H9 (cell line): ENCODE measurements at places on chromosomes 12 and 14.
A peak's percentile ranks its signal among the peaks of the same experiment; 100 is the strongest.

DNA sequence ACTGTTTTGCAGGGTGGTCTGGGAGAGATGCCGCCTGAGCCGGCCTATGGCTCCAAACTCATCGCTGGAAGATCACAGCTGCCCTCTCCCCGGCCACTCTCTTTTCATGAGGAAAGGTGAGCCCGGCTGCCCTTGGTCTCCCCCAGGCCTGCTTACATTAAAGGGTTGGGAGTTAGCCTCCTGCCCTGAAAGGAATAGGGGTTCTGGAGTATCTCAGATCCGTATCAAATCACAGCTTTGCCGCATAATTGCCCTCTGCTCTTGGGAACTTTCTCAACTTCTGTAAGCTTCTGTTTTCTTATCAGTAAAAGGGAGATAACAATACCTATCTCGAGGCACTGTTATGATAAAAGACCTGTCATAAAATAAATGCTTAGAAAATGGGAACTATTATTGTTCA lies 17.6 kb downstream of the PHLDA1 start:
- DNase-seq: no peak

DNA sequence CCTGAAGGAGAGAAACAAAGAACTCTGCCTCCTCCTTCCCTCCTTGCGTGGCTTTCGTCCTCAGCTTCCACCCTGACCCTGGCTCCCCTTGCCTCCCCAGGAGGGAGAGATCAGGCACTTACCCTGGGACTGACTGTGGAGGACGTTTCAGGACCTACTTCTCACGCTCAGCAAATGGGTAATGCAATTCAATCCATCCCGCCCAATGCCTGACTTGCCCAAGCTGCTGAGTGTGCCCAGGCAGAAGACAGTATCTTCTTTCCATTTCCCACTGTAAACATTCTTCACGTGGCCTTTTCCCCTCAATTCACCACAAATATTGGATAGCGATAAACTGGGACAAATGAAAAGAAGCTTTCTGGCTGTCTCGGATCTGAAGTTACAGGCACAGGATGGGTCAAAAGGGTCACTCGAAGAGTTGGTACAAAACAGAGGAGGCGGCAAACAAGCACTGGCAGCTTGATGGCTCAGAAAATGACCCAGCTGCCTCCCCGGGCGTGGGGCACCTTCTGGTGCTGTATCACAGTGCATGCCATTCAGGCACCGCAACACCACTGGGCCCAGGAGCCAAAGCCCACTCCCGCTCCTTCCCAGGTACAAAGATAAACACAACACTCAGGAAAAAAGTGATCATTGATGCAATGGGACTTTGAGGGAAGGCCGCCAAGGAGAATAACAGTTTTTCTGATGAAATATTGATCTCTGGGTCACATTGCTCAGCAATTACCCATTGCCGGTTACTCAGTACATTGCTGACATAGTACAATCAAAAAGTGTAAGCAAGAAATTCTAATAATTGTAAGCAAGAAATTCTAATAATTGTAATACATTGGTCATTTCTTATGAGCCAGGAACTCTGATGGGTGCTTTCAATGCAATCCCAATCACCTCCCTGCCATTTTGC lies 65.8 kb downstream of the TRIM9 start:
- DNase-seq: no peak

- DNase-seq: peak; percentile 96
Observed at GRCh38 chr12:104986022-104986941, at the start of gene NOPCHAP1. Gene NOPCHAP1, plus strand, starts transcription at chr12:104986316. Its CDS starts 37 bp downstream, at chr12:104986353.

DNA sequence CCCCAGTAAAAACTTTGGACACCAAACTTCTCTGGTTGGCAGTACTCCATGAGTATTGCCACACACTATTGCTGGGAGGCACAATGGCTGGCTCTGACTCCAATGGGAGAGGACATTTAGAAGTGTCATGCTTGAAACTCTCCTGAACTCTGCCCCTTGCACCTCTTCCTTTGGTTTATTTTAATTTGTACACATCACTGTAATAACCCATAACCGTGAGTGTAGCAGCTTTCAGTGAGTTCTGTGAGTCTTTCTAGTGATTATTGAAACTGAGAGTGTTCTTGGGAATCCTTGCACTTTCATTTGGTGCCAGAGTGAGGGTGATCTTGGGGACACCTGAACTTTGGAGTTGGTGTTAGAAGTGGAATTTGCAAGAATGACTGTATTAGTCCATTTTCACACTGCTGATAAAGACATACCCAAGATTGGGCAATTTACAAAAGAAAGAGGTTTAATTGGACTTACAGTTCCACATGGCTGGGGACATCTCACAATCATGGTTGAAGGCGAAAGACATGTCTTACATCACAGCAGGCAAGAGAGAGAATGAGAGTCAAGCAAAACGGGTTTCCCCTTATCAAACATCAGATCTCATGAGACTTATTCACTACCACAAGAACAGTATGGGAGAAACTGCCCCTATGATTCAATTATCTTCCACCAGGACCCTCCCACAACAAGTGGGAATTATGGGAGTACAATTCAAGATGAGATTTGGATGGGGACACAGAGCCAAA lies 41.3 kb upstream of the CEP83 start:
- no peak for DNase-seq

DNA sequence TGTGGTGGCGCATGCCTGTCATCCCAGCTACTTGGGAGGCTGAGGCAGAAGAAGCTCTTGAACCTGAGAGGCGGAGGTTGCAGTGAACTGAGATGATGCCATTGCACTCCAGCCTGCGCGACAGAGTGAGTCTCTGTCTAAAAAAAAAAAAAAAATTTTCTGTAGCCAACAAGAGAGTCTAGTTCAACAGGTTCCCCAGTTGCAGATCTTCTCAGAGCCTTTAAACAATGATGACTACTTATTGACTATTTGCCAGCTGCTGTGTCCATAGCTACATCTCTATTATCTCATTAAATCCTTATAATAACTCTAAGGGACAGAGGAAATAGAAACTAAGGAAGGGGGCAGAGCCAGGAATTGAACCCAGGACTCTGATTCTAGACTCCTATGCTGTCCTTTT lies 15.2 kb upstream of the MYL2 start:
- peak; percentile 9 for DNase-seq

DNA sequence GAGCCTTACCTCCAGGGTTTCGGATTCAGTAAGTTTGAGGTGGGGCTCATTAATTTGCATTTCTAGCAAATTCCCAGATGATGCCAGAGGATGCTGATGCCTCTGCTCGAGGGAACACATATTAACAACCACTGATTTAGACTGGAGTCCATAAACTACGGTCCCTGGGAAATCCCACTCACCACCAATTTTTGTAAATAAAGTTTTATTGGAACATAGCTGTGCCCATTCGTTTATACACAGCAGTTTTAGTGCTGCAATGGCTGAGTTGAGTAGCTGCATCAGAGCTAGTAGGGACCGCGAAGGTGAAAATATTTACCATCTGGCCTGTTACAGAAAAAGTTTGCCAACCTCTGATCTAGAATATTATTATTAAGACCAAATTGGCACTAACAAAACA lies 73.8 kb downstream of the DNAI7 start:
- no peak for DNase-seq

DNA sequence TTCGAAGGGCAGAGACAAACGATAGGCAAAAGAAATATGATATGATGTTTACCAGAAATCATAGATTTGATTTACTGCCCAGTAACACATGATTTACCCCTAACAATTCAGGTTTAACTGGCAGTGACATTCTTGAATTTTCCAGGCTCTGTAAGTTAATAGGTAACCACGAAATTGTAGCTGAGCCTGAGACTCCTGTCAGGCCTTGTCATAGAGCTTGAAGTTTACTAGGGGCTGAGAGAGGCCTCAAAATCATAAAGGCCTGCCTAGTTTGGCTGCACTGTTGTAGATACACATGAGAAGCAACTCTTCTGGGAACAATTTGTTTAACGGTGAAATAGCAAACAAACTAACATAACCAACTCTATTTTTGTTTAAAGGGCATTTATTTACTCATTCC lies 3.3 kb downstream of the ERP27 start:
- DNase-seq: no peak

DNA sequence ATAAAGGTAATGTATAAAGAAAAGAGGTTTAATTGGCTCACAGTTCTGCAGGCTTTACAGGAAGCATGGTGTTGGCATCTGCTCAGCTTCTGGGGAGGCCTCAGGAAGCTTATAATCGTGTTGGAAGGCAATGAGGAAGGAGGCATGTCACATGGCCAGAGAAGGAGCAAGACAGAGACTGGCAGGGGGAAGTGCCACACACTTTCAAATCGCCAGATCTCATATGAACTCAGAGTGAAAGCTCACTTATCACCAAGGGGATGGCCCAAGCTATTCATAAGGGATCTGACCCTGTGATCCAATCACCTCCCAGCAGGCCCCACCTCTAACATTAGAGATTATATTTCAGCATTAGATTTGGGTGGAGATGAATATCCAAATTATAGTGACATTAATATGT lies 26.3 kb downstream of the LDHB start:
- no peak for DNase-seq

DNA sequence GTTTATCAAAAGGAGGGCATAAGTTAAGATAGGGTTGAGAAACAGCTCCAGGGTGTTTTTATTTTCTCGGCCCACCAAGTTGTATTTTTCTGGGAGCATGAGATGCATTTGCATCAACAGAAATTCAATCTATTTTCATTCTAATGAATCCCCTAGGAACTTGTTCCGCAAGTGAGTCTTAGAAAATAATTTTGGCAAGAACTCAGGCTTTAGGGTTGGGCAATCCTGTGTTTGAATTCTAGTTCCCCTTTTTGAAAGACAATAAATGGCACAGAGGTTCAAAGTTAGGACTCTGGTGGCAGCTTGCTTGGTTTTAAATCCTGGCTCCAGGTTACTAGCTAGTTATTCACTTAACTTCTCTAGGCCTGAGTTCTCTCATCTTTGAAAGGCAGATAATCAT lies 23.7 kb downstream of the SLC5A8 start:
- DNase-seq: no peak

- DNase-seq: no peak
Observed at GRCh38 chr12:65200007-65200665, 30.8 kb downstream of the LEMD3 start.

DNA sequence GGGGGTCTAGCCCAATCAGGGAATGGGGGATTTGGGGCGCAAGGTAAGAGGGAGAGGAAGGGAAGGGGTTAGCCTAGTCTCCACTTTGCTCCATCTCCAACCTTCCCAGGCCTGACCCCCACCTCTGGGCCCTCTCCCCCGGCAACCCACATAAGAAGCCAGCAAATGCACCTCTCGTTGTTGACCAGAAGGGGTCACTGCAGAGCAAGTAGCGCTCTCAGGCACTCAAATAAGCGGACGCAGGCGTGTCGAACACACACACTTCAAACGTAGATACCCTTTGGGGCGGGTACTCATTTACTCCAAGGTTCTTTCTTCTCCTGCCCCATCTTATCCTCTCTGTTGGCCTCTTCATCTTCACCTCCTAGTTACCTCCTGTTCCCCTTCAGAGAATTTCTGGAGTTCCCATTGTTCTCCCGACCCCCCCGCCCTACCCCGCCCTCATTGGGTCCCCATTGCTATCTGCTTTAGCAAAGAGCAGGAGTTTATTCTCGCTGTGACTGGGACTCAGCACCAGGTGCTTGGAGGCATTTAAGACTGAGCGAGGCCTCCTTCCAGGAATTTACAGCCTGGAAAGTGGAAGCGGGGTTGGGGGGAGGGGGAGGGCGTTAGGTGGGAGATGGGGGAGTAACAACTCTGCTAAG lies 1.5 kb upstream of the SRRM4 start:
- DNase-seq: peak; percentile 91

- no peak for DNase-seq
Observed at GRCh38 chr14:76100236-76100635, 51.5 kb upstream of the GPATCH2L start.

DNA sequence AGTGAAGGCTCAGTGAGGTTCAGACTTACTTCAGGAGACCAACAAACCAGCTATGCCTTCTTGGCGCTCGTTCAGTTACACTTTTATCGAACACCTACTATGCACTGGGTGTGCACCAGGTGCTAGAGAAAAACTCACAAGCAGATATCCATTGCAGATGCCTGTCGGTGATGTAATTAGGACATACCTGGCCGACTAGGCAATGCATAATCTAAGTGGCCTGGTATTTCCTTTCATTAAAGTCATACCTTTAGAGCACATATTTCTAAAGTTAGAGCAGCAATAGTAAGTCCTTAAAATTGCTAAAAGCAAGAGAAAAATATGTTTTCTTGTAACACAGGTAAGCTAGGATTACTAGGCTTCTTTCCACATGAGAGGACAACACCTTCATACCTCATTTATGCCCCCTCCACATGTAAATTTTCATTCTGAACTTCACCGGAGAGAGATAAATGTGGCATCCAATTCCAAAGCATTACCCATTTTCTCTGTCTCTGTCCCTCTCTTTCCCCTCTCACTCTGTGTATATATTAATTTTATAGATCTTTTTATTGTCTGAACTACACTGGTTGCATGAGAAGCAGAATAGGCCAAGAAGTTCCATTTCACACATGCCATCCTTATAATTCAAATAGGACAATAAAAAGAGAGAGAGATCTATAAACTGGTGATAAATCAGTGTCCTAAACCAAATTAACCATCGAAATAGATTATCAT lies 242.2 kb downstream of the SPTSSA start:
- DNase-seq: no peak

DNA sequence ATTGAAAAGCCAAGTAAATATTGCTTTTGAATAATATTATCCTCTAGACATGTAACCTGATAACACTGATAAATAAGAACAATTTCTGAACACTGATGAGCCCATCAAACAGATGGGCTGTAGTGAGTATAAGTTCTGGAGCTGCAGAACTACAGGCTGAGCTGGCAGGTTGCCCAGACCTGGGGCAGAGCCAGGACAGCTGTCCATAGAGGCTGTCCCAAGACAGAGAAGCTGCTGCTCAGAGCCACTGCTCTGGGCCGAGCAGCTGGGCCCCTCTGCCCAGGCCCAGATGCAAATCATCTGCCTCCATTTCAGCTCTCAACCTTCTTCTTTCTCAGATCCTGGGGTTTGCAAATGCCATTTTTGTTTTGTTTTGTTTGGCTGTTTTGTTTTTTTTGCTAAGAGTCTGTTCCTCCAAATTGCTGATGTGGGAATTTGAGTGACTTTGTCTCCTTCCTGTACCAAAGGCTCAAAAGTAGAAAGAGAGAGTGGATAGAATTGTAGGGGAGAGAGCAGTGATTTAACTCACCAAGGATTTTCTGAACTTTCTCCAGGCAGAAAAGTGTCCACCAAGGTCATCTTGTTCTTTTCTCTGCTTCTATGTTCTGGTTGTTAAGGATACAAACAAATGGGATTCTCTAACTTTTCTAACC lies 4.0 kb upstream of the TESPA1 start:
- DNase-seq: no peak

- no peak for DNase-seq
Observed at GRCh38 chr12:60014436-60014835, 418.6 kb downstream of the SLC16A7 start.

GRCh38 chr12:52444647-52445595 lies 7.0 kb downstream of the KRT6B start:
- no peak for DNase-seq

DNA sequence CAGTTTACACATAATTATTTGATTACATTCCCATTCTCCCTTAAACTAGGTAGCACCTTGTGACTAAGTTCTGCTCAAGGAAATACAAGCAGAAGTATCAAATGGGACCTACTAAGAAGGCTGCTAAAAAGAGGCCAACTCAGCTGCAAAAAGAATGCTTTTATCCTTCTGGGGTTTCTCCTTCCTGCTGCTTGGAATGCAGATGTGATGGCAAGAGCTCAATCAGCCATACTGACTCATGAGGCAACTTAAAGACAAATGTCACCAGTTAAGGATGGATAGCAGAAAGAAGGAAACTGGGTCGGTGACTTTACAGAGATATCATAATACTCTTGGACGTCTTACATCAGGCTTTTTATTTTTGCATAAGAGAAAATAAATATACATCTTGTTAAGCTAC lies 38.0 kb upstream of the RAP1B start:
- DNase-seq: no peak

- no peak for DNase-seq
Observed at GRCh38 chr12:75554556-75554880, 43.1 kb upstream of the KRR1 start.
